ENCODE measurements at places on chromosomes 13 and 19.

- no peak for DNase-seq
Measured at GRCh38 chr13:90806016-90806615, 541.4 kb upstream of the MIR17HG start.

DNA sequence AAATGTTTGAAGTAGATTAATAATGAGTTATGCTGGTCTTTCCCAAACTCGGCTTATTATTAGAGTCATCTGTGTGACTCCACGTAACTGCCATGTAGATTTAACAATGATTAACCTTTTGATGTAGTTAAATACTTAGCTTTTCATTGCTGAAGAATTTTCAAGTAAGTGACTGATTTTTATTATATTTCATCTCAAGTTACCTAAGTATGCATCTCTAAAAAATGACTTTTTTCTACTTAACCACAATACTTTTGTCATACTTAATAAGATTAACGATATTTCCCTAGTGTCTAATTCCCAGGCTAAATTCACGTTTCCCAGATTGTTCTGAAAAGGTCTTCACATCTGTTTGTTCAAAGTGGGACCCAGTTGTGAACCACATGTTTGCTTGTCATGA, 17.8 kb downstream of the BIVM start:
- no peak for DNase-seq

DNA sequence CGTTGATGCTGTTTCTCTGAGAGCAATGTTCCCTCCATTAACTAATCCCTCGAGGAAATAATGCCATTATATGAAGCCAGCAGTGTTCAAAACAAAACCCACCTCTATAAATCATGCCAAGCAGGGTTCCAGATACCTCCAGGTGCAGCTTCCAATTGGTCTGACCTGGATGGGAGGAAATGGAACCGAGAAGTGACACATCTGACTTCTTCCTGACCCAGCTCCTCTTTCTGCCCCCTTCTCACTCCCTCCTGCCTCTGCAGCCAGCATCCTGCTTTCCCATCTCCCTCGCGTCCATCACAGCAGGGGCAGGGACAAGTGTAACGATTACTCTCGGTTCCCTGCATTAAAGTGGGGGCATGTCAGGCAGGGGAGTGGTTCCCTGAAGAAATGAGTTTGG, 37.5 kb downstream of the HSPH1 start:
- no peak for DNase-seq

- DNase-seq = no peak
Measured at GRCh38 chr13:101292711-101293110, 123.6 kb downstream of the NALCN start.

DNA sequence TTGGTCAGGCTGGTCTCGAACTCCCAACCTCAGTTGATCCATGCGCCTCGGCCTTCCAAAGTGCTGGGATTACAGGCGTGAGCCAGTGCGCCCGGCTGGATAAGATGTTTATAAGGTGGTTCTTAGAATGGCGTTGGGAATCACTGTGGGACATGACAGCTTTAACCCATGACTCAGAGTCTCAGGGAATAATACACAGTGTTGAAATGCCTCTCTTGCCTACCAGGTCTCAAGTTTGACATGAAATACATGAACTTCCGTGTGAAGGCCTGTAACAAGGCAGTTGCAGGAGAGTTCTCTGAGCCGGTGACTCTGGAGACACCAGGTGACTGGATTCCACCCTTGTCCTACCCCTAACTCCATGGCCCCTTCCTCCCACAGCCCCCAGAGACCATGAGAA, 12.6 kb downstream of the FSD1 start:
- DNase-seq = no peak

- no peak for DNase-seq
Measured at GRCh38 chr19:14370169-14370939, 10.9 kb upstream of the ADGRE5 start.

- DNase-seq = no peak
Measured at GRCh38 chr13:93270769-93271742, 44.4 kb downstream of the GPC6 start.

DNA sequence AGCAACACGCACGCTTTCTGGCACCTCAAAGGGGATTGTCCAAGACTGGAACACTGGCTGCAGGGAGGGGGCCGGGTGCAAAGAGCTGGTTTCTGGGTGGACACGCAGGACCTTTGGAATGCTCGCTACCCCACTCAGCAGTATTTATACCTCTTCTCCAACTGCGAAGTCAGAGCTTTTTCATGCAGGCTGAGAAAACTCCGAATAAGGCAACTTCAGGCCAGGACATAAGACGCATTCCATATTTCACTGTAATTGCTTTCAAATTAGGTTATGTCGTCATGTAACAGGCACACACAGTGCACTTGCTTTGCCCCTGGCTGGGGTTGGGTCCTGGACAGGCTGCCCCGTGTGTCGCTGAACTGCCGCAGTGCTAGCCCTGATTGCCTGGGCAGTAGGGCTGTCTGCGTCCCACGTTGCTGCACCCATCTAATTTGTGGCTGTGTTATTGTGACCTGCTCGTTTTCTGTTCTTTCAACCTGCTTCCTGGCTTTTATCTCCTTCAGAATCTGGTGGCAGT, 44.5 kb downstream of the ACTN4 start:
- DNase-seq = no peak

- DNase-seq = no peak
Measured at GRCh38 chr19:21850656-21851255, 14.8 kb upstream of the ZNF43 start.

DNA sequence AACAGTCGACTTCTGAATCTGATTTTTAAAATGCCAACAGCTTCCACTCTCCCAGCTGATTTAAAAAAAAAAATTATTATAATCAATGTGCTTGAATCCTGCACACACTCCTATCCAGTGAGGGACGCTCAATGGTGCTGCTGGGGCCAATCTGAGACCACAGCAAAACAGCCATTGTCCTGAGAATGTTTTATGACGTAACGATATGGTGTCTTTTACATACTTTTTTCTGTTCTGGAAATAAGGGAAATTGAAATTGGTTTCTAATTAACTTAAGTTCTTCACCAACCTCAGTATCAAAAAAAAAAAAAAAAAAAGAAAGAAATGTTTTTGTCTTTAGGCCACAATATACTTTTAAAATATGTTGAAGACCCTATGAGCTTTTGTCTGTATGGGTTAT, 66.1 kb upstream of the SOX1 start:
- DNase-seq = no peak

DNA sequence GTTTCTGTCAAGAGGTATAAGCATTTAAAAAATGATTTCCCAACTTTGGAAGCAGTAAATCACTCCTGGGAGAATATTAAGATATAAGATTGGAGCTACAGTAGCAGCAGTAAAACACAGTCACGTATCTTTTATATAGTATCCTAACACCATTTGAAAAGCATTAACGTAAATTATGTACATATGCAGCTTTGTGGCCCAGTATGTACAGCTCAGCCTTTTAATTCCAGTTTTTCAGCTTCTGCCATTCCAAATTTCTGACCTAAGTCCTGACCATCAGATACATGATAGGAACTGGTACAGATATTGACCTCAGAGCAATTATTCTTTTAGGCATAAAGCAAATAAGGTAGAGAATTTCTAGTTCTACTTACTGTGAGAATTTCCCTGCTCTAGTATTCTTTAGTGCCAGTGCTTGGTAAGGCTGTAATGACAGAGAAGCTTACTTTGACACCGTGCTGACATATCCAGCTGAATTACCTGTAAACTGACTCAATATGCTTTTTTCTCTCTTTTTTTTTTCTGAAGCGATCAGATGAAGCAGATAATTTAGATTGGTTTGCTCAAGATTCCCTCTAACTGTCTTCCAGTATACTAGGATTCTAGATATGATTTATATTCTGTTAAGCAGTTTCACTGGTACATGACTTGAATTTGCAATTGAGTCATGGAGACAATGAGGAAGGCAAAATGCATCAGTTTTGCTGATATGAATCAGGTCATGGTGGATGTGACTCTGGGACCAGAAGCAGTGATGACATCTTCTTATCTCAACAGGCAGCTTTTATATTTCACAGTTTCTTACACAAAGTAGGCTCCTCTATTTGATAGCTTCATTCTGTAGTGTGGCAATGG, 703.6 kb downstream of the SLITRK6 start:
- DNase-seq = no peak

Measured in CMK (cell line).